HFF-Myc (cell line): ENCODE measurements at places on chromosomes 6 and 20.

GRCh38 chr20:37431786-37432185 lies 85.8 kb downstream of the SRC start:
- DNase-seq = no peak

- no peak for DNase-seq
Observed at GRCh38 chr6:39366931-39367618, 44.6 kb upstream of the KCNK16 start.

DNA sequence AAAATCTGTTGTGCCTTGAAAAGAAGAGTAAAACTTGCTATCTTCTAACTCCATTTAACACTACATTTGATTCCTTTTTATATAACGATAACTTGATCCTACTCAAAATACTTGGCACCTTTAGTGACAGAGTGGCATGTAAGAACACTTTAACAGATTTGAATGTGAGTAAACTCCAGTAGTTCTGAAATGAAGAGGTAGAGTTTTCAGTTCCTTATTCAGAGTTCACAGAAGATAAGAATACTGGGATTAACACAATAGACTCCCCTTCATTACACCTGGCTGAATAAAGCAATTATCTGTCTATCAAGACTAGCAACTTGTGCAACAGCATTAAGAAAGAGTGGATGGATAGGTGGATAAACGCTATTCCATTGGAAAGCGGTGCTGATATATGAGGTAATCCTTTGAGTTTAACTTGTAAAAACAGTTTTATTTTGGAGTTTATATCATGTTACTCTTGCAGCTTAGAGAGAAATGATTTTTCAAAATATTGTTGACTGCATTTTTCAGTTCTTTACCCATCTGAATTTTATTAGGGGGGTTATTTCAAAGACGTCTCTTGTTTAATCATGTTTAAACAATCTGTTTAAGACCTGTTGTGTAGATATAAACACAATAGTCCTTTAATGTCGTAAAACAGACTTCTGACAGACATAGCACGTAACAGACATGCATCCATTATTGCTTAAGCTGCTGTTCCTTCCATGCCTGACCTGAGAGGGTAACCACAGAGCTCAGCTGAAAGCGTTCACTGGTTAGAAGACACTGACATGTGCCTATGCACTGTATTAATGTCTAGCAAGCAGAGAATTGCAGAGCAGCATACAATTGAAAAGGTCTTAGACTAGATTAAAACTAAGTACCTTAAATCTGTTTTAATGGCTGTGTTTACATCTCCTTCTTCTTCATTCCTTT lies 102.4 kb upstream of the SUPT3H start:
- peak; percentile 43 for DNase-seq

- peak; percentile 17 for DNase-seq
Observed at GRCh38 chr6:40587240-40588069, at the start of gene LRFN2. Gene LRFN2, minus strand, starts transcription at chr6:40587364.

- DNase-seq = no peak
Observed at GRCh38 chr6:48839206-48839605, 623.8 kb downstream of the MMUT start.

DNA sequence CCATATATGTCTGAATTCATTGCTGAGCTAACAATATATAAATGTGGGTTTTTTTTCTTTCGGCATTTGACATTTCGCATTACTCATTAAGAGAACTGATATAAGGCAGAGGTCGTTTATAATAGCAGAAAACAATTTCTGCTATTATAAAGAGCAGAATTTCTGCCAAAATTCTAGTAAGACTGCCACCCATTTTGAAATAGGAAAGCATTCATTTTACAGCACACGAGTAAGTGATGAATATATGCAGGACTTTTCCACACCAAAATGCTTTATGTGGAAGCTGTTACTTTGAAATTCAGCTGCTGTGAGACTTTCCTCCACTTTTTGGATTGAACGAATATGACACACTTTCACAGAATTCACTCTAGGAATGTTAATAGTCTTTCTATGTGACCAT lies 610.9 kb upstream of the MAN1A1 start:
- no peak for DNase-seq

- no peak for DNase-seq
Observed at GRCh38 chr6:154187714-154188113, 148.7 kb downstream of the OPRM1 start.

DNA sequence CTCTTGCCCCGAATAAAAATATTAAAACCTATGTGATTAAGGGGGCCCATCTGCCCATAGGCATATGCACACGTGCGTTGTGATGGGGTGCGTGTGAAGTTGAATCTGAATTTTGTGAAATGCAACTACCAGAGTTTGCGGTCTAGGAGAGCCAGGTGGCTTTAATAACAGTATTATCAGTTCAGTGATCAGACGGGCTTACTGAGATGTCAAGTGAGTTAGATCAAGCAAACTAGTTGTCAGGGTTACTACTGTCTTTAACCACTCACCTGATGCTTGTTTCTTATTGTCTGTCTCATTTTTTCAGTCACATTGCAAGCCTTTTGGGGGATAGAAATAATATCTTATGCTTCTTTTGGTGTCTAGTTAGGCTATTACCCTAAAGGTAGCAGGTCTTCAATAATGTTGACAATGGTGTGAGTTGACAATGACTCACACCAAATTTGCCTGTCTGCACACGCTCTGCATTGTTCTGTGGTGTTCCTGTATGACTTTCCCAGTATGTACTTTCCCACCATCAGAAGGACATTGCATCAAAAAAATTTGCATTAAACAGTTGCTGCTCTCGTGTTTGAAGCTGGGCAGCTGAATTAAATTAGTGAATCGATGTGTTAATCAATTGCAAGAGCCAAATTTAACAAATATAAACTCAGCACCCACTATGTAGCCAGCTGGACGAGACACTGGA lies 103.1 kb upstream of the NAA20 start:
- DNase-seq = no peak

GRCh38 chr6:10278746-10279145 lies 136.1 kb downstream of the TFAP2A start:
- no peak for DNase-seq

- no peak for DNase-seq
Observed at GRCh38 chr6:112503091-112503596, 156.0 kb downstream of the RFPL4B start.

DNA sequence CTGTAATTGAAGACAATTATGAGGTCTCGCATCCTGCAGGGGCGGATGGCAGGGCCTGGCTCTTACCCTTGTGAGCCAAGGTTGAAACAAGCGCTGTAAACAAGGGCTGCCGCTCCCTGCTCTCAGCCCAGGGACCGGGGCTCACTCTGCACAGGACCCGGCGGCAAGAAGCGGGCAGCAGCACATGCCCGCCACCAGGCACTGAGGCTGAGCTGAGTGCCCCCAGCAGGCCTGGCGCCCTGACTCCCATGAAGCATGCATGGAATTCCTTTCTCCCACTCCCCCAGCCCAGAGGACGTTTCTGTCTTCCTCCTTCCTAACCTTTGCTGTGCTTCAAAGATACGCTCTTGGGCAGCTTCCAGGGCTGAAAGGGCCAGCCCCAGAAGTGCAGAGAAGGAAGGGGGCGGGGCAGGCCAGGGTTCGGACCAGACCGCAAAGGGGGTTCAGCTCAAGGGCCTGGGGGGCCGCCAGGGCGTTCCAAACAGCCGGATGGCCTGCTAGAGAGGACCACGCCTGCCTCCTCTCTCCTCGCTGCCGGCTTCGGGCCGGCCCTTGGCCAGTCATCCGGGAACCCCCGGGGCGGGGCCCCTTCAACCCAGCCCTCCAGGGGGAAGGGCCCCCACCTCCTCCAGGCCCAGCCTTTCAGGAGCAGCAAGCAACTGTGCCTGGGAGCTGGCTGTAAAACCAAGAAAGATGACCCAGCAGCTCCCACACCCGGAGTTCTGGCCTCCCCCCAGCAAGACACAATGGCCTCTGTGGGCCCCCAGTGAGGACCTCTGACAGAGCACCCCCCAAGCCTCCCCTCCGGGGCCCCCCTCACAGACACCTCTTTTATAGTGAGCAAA lies 109.9 kb downstream of the NOL4L start:
- DNase-seq = peak; percentile 76

- no peak for DNase-seq
Observed at GRCh38 chr6:14682812-14683211, 563.1 kb upstream of the JARID2 start.

GRCh38 chr6:8335381-8335780 lies 100.0 kb downstream of the SLC35B3 start:
- DNase-seq = no peak

DNA sequence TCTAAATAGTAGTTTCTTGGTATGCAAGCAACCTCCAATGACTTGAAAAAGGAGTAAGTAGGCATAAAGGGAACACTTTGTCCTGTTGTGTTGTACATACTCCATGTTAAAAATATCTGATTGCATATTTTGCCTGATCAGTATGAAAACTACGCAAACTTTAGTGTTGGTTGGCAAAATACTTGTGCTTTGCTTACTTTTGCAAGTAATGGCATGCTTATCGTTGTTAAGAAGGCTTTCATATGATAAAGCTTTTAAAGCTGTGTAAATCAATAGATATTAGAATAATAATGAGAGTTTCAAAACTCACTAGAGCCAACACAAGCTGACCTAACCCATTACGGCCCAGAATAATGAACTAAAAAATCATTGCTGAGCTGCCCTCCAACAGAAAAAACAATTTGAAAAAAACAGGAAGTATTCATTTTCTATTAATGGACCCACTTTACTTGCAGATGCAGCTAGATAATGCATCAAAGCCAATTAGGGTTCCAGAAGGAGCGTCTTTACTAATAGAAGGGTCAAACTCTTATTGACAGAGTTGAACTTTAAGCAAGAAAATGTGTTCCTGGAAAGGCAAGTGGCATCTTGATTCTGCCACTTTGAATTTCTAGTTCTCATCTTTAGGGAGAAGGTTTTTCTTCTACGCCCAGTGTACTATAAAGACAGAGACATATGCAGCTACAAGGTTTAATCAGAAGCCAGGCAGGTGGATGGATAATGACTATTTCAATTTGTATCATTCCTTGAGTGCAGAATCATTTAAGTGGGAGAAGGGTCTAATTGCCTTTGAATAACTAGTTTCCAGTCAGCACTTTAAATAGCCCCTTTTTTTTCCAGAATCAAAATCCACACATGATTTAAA lies 82.2 kb downstream of the SNAP25 start:
- no peak for DNase-seq

DNA sequence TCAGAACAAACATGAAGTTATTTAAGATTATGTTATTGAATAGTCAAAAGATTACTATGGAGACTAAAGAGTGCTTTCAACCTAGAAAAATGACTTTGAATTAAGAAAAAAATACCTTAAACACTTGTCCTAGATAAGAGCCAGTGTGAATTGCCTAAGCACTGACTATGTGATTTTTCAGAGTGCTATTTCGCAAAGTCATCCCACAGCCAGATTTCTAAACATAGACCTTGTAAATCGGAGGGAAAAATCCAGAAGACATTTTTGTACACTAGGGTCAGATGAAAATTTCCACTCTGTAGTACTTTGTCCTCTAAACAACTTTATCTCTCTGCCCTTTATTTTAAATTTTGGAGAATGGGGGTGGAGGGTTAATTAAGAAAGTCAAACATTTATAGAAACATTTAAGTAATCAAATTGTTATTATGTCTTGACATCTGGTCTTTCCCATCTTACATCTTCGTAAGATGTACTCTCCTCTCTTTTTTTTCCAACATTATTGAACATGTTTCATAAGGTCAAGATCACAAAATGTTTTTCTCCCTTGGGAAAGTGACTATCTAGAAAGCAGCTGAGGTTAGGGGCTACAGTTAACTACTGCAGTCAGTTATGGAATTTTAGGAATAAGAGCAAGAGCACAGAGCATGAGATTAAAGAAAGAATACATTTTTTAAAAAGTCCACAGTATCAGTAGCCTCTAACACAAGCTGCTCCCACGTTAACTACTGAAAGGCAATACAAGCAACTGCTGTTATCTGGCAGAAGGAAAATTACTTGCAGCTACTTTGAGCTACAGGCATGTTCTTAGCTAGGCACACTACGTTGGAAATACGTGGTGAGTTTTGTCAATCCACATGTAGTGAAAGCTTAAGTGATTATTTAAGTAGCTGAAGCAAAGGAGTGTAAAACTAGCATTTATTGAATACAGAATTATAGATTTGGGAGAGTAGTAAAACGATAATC lies 648.5 kb downstream of the HTR1B start:
- no peak for DNase-seq

GRCh38 chr6:66896415-66896814 lies 1189.4 kb upstream of the EYS start:
- no peak for DNase-seq

DNA sequence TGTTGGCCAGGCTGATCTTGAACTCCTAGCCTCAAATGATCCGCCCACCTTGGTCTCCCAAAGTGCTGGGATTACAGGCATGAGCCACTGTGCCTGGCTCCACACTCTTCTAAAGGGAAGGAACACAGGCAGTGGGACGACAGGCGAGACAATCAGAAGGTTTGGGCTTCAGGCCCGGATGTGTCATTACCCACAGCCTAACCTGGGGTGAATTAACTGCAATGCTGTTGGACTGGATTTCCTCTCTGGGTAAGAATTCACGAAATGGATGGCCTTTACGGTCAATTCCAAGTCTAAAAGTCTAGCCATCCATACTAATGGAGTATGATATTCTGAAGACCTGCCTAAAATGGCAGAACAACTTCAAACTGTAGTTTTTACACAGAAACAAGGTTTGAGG lies 83.7 kb upstream of the CCDC28A start:
- no peak for DNase-seq
